ENCODE measurements at places on chromosomes 6 and 20.

GRCh38 chr20:56943946-56944945 is 315.1 kb downstream of the TFAP2C start:
- DNase-seq, result no peak

- no peak for DNase-seq
Observed at GRCh38 chr20:31678389-31679356, 41.0 kb downstream of the COX4I2 start.

DNA sequence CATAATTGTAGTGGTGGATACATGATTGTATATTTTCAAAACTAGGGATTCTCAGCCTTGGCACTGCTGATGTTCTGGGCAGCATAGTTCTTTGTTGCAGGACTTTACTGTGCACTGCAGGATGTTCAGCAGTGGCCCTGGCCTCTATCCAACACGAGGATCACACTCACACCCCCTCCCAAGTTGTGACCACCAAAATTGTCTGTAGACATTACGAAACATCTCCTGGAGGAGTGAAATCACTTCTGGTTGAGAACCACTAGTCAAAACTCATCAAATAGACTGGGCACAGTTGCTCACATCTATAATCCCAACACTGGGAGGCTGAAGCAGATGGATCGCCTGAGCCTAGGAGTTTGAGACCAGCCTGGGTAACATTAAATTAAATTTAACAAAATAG is 123.1 kb upstream of the CDYL start:
- no peak for DNase-seq

- DNase-seq, result no peak
Observed at GRCh38 chr6:112332274-112332673, 14.9 kb upstream of the RFPL4B start.

DNA sequence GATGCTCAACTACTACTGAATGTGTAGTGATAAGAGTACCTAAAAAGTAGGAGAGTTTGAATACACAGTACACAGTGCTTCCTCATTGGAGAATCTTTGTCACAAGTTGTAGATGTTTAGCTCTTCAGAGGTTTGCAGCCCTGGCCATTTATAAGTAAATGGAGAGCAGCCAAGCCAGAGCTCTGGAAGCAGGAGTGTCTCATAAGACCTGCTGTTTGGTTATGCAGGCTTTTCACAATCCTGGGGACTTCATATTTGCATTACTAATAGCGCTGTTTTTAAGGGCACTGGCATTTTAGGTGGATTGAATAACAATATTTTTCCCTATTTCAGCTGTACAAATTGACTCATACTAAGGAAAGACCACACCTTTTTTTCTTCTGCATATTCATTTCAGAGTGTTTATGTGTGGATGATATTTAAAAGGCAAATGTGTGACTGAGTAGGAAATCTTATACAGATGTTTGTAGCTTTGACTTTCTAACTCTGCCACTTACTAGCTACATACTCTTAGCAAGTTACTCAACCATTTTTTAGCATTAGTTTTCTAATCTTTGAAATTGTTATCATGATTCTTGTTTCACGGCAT is 730.5 kb upstream of the MAP3K7 start:
- peak; percentile 34 for DNase-seq

- peak; percentile 55 for DNase-seq
Observed at GRCh38 chr20:62606551-62607201, 35.6 kb upstream of the SLCO4A1 start.

GRCh38 chr20:58864346-58864745 is 11.8 kb downstream of the GNAS start:
- no peak for DNase-seq
